CD8-positive, alpha-beta memory T cell (primary cell): ENCODE measurements at places on chromosomes 6 and 20.

- no peak for DNase-seq
- H3K27ac ChIP-seq = no peak overlapping the region
- no peaks in the 10 kb centered on the region for H3K4me1 ChIP-seq
- H3K36me3 ChIP-seq = no peaks in the 10 kb centered on the region
- H3K4me3 ChIP-seq = no peak overlapping the region
Observed at GRCh38 chr20:61902221-61902869, 163.3 kb downstream of the TAF4 start.

- H3K4me1 ChIP-seq = no peaks in the 10 kb centered on the region
- H3K36me3 ChIP-seq = no peaks in the 10 kb centered on the region
- H3K27me3 ChIP-seq = no peaks in the 10 kb centered on the region
- H3K4me3 ChIP-seq = no peak overlapping the region
- DNase-seq = no peak
Observed at GRCh38 chr6:111185954-111186353, 98.7 kb downstream of the SLC16A10 start.

- H3K36me3 ChIP-seq = no peaks in the 10 kb centered on the region
- DNase-seq = no peak
- H3K4me3 ChIP-seq = no peak overlapping the region
- H3K4me1 ChIP-seq = no peaks in the 10 kb centered on the region
- no peak overlapping the region for H3K27ac ChIP-seq
- peaks cover 3% of the 10 kb centered on the region for H3K27me3 ChIP-seq
Observed at GRCh38 chr6:52132292-52132691, 44.9 kb upstream of the PKHD1 start.

DNA sequence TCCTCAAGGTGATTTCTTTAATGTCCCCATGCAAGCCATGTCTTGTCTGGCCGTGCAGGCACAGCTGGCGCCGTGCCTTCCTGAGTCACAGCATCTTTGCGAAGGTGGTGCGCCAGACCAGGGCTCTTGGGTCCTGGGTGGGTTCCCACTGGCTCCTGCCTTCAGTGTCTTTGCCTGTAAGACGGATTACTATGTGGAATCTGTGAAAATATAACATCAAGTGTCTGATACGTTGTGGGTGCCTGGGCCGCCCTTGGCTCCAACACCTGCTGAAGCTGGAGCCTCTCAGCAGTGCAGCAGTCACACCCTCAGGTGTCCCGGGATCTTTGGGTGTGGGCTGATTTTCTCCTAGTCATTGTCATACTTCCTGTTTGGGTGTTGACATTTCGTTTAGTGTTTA lies 3.2 kb downstream of the OSBPL2 start:
- no peaks in the 10 kb centered on the region for H3K36me3 ChIP-seq
- peaks cover 26% of the 10 kb centered on the region for H3K4me1 ChIP-seq
- H3K27ac ChIP-seq = no peak overlapping the region
- no peak for DNase-seq

GRCh38 chr20:52410182-52410647 lies 218.6 kb upstream of the ZFP64 start:
- no peaks in the 10 kb centered on the region for H3K27me3 ChIP-seq
- H3K36me3 ChIP-seq = no peaks in the 10 kb centered on the region
- peaks cover 73% of the 10 kb centered on the region for H3K4me1 ChIP-seq
- H3K27ac ChIP-seq = peak overlapping the region; percentile 73
- peak; percentile 89 for DNase-seq

GRCh38 chr20:20664795-20665589 lies 47.5 kb downstream of the RALGAPA2 start:
- DNase-seq = no peak
- peaks cover 5% of the 10 kb centered on the region for H3K4me1 ChIP-seq
- H3K36me3 ChIP-seq = no peaks in the 10 kb centered on the region

GRCh38 chr6:110341663-110342596 lies 16.2 kb downstream of the METTL24 start:
- no peak overlapping the region for H3K27ac ChIP-seq
- no peaks in the 10 kb centered on the region for H3K27me3 ChIP-seq
- H3K4me1 ChIP-seq = no peaks in the 10 kb centered on the region
- DNase-seq = no peak
- H3K4me3 ChIP-seq = no peak overlapping the region

DNA sequence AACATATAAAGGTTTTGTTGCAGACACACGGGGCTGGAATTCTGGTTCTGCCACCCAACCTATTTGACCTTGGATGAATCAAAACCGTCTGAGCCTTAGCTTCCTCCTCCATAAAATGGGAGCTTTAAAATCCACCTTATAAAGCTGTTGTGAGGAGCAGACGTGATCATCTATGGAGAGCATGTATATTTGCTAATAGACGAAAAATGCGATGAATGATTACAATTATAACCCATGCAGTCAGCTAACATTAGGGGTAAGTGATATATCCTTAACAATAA lies 586 bp upstream of the NUP153 start:
- peak overlapping the region; percentile 95 for H3K4me3 ChIP-seq
- no peak for DNase-seq
- H3K27ac ChIP-seq = peak overlapping the region; percentile 99

GRCh38 chr20:15596220-15596890 lies 976.9 kb downstream of the KIF16B start:
- no peaks in the 10 kb centered on the region for H3K27me3 ChIP-seq
- no peak for DNase-seq
- H3K27ac ChIP-seq = no peak overlapping the region
- no peak overlapping the region for H3K4me3 ChIP-seq
- H3K4me1 ChIP-seq = no peaks in the 10 kb centered on the region

DNA sequence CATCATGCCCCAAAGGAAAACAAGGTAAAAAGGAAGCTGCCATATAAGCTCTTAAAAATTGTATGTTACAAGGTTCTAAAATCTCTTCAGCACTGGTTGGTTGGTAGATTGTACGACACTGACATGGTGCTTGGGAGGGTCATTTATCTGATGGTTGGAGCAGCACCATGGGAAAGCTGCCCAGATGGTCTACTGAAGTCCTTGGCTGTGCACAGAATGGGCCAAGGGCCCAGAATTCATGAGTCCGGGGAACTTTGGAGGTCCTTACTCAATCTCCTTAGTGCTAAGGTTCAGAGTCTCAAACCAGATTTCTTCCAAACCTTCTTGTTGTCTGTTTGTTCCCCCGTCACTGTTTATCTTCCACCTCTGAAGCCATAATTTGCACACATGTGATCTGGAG lies 314.4 kb downstream of the ESR1 start:
- no peak for DNase-seq
- H3K4me3 ChIP-seq = no peak overlapping the region
- peaks cover 36% of the 10 kb centered on the region for H3K36me3 ChIP-seq
- no peak overlapping the region for H3K27ac ChIP-seq
- H3K27me3 ChIP-seq = no peaks in the 10 kb centered on the region

GRCh38 chr6:46184114-46184513 lies 13.3 kb upstream of the ENPP5 start:
- H3K4me1 ChIP-seq = no peaks in the 10 kb centered on the region
- H3K36me3 ChIP-seq = no peaks in the 10 kb centered on the region
- H3K27ac ChIP-seq = no peak overlapping the region
- no peak for DNase-seq

- no peak for DNase-seq
- H3K4me3 ChIP-seq = no peak overlapping the region
- no peak overlapping the region for H3K27ac ChIP-seq
- H3K27me3 ChIP-seq = no peaks in the 10 kb centered on the region
- peaks cover 6% of the 10 kb centered on the region for H3K36me3 ChIP-seq
Observed at GRCh38 chr6:150919938-150920337, 54.4 kb downstream of the MTHFD1L start.

DNA sequence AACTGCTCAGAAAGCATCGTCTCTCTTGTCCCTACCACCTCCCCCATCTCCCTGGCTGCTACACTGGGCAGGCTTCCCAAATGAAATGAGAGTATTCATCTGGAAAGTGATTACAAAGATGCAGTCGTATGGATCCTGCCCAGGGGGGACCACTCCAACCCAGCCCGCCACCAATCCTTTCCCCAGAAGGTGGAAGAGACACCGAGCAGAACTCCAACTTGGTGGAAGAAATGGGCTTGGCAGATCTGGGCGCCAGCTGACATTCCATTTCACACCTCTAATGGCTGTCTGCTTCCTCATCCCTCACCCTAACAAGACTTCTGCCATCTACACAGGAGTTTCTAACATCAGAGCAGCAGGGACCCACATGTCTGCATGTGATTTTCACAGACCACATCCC lies 12.7 kb downstream of the PKHD1 start:
- H3K27ac ChIP-seq = no peak overlapping the region
- no peaks in the 10 kb centered on the region for H3K27me3 ChIP-seq
- H3K4me3 ChIP-seq = no peak overlapping the region
- no peak for DNase-seq
- H3K36me3 ChIP-seq = no peaks in the 10 kb centered on the region

DNA sequence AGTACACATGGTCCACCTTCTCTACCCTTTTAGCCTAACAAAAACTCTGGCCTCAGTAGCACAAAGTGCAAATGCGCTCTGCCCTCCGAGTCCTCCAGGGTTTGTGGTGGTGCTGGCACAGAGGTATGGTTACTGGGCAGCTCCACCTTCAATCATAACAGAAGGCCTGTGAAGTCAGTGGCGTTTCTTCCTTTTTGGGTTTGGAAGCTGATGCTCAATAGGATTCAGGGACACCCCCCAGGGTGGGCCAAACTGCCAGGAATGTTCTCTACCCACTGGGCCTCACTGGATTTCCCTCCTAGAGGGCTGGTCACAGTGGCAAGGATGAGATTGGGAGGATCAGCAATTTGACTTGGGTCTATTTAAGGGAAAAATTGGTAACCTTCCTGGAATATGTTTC lies 286.1 kb upstream of the FOXQ1 start:
- H3K36me3 ChIP-seq = no peaks in the 10 kb centered on the region
- no peaks in the 10 kb centered on the region for H3K27me3 ChIP-seq
- no peak overlapping the region for H3K4me3 ChIP-seq
- H3K27ac ChIP-seq = no peak overlapping the region

DNA sequence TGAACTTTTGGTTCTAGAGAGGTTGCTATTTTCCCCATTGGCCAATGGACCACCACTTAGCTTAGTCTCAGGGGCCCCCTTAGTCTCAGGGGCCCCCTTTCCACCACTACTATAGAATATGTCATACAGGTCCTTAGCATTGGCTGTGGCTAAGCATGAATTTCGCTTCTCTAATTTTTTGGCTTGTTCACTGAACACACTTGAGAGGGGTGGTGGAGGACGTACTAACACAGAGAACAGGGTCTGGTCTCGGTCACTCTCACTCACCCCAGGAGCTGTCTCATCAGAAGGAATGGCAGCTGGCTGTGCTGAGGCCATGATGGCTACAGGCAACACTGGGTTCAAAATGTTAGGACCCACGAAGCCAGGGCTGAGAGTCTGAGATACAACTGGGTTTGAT lies 30.3 kb downstream of the ZNF318 start:
- DNase-seq = no peak
- no peak overlapping the region for H3K4me3 ChIP-seq
- peaks cover 51% of the 10 kb centered on the region for H3K36me3 ChIP-seq
- no peaks in the 10 kb centered on the region for H3K4me1 ChIP-seq
- no peaks in the 10 kb centered on the region for H3K27me3 ChIP-seq

DNA sequence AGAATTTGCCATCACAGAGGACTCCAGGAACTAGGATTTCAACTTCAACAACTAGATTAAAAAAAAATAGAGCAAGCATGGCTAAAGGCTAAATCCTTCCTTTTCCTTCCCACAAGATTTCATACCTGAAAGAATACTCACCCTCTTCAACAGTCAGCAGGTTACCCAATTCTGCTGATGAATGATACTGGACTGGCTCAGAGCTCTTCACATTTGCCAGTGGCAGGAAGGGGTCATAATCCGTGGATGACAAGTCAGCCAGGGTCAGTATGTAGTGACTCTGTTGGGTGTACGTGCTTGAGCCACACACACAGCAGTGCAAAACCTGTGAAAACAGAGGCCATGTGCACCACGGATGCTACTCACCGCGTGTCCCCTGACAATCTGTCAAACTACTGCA lies 152.9 kb downstream of the INSM1 start:
- peaks cover 4% of the 10 kb centered on the region for H3K36me3 ChIP-seq
- no peak for DNase-seq
- H3K27me3 ChIP-seq = no peaks in the 10 kb centered on the region
- H3K4me3 ChIP-seq = no peak overlapping the region

GRCh38 chr6:166785131-166785530 lies 158.1 kb upstream of the RPS6KA2 start:
- no peaks in the 10 kb centered on the region for H3K27me3 ChIP-seq
- H3K27ac ChIP-seq = no peak overlapping the region
- H3K4me3 ChIP-seq = no peak overlapping the region
- no peaks in the 10 kb centered on the region for H3K36me3 ChIP-seq
- H3K4me1 ChIP-seq = no peaks in the 10 kb centered on the region

- peaks cover 7% of the 10 kb centered on the region for H3K4me1 ChIP-seq
- H3K27me3 ChIP-seq = peaks cover 4% of the 10 kb centered on the region
- no peaks in the 10 kb centered on the region for H3K36me3 ChIP-seq
- peak within 1 kb of the TSS; percentile 49 for H3K4me3 ChIP-seq
Observed at GRCh38 chr6:131807644-131808459, at the start of gene ENPP1. Gene ENPP1 (plus strand): TSS chr6:131808020. CDS start chr6:131808036, 16 bp downstream.

DNA sequence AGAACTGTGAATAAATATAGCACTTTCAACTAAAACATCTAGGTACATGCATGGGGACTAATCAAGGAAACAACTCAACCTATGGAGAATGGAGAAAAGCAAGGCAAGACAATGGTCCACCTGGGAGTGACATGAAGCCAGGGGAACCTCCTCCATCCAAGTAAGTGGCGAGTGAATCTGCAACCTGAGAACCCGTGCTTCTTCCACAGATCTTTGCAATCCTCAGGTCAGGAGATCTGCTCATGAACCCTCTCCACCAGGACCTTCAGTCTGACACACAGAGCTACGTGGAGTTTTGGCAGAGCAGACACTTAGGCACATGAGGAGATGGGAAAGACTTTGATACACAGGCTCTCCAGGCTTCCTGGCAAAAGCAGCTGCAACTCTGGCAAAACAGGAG lies 58.8 kb upstream of the KHDRBS2 start:
- no peak for DNase-seq
- H3K4me3 ChIP-seq = no peak overlapping the region
- H3K27me3 ChIP-seq = no peaks in the 10 kb centered on the region
- H3K36me3 ChIP-seq = no peaks in the 10 kb centered on the region
- H3K4me1 ChIP-seq = no peaks in the 10 kb centered on the region

- H3K36me3 ChIP-seq = no peaks in the 10 kb centered on the region
- no peak overlapping the region for H3K27ac ChIP-seq
- no peaks in the 10 kb centered on the region for H3K27me3 ChIP-seq
- no peaks in the 10 kb centered on the region for H3K4me1 ChIP-seq
- no peak overlapping the region for H3K4me3 ChIP-seq
Observed at GRCh38 chr6:123745895-123746294, 57.8 kb upstream of the NKAIN2 start.
